ENCODE measurements at places on chromosomes 6 and 20.

DNA sequence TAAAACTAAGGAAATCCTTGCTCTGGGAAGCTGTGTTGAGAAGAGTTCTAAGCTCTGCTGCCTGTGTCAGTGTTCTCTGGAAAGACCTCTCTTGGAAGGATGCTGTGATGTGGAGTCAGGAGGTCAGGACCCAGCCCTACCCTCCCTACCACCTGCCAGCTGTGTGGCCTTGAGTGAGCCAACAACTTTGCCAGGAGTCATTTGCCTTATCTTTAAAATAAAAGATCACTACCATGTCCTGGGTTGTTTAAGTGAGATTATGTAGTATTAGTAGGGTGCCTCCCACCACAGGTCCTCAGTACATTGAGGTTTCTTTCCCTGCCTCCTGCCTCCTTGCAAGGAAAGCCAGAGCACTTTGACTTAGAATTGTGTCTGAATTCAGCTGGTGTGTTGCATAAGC, 64.9 kb downstream of the FOXO3 start:
- no peak for DNase-seq

DNA sequence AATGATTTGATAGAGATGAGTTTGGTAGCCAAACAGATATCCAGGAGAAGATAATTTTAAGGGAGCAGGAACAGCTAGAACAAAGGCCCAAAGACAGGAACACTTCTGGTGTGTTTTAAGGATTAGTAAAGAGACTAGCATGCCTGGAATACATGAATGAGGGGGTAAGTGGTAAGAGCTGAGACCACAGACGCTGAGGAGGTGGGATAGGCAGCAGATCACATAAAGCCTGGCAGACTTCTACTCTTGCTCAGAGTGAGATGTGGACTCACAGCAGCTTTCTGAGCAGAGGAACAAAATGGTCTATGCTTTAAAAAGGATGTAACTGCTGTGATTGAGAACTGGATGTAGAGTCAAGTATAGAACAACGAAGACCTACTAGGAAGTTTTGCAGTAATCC, 100.1 kb downstream of the EPHA7 start:
- DNase-seq = no peak

- DNase-seq = no peak
Observed at GRCh38 chr6:144330017-144330987, 45.2 kb downstream of the UTRN start.

DNA sequence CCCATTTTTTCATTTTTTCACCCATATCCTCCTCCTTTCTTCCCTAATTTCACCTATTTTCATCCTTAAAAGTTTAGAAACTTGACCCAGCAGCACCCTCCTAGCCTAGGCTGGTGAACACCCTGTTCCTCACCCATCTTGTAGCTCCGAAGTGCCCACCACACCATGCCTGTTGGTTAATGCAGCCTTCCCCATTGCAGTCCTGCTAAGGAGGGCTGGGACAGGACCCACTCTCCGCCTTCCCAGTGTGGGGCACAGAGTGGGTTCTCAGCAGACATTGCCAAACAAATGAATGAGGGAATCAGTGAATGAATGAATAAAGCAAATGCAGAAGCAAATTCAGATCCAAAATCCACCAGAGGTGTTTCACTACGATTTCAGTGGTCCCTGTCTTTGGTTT, 45.7 kb downstream of the CTCFL start:
- no peak for DNase-seq

DNA sequence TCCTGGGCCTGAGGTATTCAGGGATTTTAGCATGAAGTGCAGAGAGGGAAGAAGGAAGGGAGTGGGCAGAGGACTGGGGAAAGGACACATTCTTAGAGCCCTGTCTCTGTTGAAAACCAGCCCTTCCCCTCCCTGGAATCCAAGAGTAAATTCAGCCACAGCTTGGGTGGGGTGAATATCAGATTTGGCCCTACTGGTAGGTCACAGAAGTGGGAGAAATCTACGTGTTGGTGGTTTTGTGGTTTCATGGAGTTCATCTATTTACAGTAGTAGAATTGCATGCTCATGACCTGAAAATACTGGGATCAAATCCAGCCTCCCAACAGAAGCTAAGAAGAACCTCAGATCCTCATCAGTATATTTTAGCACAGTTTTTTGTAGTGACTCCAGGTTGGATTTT, 404.4 kb downstream of the BMP2 start:
- DNase-seq = no peak

- DNase-seq = no peak
Observed at GRCh38 chr20:19330731-19331130, 118.3 kb downstream of the SLC24A3 start.

DNA sequence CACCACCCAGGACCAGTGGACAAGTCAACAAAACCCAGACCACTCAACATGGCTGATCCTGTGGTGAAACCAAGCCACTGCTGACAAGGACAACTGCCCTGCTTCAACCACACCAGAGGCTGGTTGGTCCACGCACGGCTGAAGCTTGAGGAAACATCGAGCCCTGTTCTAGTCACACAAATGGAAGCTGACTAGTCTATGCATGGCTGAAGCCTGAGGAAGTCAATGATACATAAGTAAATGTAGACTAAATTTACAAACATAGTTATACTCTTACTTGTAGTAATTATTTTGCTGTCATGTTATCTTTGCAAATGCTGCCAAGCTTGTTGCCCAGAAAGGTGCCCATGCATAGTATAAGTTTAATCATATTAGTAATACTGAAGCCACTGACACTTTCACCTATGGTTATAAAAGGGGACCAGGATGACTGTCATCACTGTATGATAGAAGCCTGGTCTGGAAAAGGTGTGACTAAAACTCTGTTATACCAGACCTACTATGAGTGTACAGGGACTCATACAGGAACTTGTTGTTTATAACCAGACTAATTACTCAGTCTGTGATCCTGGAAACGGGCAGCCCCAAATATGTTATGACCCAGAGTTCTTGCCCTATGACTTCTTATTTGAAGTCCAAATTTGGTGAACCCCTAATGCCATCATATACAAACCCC, 5.6 kb downstream of the IL22RA2 start:
- DNase-seq = no peak

DNA sequence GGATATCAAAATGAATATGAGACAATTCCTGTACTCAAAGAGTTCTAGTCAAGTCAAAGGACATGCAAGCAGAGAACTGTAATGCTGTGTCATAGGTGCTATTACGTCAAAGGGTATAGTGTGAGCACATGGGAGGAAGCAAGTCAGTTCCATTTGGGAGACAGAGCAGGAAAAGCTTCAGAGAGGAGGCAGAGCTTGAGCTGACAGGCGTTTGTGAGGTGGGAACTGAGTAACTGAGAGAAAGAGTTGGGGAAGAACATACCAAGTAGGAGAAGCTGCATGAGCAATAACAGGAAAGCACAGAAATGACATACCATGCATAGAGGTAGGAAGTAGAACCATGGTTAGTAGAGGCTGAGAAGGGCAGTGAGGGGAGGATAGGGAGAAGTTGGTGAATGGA, 15.2 kb upstream of the SSR1 start:
- DNase-seq = no peak

- DNase-seq = no peak
Observed at GRCh38 chr20:58875541-58876134, 23.1 kb downstream of the GNAS start.

- DNase-seq = no peak
Observed at GRCh38 chr6:113057567-113058053, 710.5 kb downstream of the RFPL4B start.

GRCh38 chr6:6366803-6367202, 46.3 kb upstream of the F13A1 start:
- no peak for DNase-seq

DNA sequence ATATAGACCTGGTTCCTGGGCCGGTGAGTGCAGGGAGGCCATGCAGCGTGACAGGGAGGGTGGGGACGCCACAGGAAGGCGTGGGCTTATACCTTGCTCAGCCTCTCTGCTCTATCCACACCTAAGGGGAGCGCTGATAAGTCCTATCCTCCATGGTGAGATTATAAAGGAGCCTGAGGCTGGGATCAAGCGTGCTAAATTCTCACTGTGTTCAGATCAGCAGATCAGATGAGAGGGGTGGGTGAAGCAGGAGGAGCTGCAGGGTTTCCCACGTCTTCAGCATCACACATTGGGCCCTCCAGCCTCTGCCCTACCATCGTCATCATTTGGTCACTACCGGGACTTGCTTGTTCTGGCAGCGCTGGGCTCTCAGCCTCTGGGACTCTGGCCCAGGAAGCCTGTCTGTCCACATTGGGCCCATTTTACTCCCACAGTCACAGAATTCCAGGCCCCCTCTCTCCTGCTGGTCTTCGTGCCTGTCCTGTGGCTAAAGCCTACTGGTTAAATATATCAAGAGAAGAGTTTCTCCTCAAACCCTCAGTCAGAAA, 29.1 kb upstream of the PDE10A start:
- DNase-seq = no peak

DNA sequence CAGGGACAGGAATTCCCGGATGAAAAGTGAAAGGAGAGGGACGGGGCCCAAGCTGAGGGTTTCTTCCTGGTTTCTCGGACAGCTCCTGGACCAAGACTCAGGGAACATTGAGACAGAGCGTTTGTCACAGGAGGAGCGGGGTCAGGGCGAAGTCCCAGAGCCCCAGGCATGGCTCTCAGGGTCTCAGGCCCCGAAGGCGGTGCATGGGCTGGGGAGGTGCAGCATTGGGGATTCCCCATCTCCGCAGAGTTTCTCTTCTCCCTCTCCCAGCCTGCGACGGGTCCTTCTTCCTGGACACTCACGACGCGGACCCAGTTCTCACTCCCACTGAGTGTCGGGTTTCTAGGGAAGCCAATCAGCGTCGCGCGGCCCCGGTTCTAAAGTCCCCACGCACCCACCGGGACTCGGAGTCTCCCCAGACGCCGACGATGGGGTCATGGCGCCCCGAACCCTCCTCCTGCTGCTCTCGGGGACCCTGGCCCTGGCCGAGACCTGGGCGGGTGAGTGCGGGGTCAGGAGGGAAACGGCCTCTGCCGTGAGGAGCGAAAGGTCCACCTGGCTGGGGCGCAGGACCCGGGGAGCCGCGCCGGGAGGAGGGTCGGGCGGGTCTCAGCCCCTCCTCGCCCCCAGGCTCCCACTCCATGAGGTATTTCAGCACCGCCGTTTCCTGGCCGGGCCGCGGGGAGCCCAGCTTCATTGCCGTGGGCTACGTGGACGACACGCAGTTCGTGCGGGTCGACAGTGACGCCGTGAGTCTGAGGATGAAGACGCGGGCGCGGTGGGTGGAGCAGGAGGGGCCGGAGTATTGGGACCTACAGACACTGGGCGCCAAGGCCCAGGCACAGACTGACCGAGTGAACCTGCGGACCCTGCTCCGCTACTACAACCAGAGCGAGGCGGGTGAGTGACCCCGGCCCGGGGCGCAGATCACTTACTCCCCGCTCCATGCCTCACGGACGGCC, 54.6 kb upstream of the POLR1H start:
- DNase-seq = no peak

- no peak for DNase-seq
Observed at GRCh38 chr6:116196841-116197240, 57.0 kb downstream of the TSPYL4 start.

DNA sequence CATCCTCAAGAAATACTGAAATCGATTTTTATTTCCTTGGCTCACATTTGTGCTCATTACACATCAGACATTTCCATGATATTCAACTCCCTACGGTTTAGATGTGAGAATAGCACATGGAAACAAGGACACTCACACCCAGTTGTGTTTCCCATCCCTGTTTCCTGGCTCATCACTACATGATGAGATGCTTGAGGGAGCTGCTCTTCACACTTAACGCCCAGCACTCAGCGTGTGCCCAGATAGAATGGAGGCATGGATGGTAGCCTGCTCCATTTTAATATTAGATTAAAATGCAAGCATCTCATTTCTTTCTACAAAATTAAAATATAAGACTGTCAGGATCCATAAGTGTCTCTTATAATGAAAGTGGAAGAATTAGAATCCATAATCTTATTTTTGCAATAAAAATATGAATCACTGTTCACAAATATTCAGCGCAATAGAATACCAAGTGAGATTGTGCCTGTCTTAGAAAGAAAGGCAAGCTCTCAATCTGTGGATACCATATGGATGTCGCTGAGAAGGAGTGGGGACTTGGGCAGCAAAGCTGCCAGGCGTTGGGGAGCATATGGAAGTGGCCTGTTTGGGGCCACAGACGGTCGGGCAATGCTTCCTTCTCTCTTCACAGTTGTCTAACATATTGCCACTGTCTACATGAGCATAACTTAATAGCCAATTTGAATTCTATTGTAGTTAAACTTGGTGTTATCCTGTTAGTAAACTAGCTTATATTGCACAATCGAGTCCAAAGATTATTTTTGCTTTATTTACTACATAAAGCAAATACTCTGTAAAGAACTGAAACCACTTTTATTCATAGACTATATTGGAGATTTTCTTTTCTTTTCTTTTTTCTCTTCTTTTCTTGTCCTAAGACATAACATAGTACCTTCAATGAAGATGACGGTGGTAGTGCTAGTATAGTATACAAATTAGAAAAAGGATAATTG, 206.8 kb upstream of the QKI start:
- DNase-seq = no peak

GRCh38 chr6:75762063-75762462, 13.0 kb downstream of the MYO6 start:
- DNase-seq = no peak

- DNase-seq = no peak
Observed at GRCh38 chr6:125164696-125165095, 11.1 kb downstream of the TPD52L1 start.

DNA sequence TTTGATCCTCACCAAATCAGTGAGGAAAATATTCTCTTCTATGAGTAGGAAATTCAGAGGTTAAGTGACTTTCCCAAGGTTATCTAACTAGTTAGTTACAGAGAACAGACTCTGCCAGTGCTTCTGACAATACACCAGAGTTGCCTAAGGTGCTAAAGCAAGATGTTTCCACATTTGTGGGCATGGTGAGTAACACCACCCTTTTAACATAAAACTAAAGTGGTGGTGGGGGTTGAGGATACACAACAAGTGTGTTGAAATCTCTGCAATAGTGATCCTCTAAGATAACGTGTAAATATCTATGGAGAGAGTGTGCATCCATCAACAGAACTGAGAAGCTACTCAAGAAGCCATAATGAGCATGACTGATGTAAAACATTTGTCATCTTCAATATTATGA, 11.7 kb downstream of the VNN2 start:
- no peak for DNase-seq

DNA sequence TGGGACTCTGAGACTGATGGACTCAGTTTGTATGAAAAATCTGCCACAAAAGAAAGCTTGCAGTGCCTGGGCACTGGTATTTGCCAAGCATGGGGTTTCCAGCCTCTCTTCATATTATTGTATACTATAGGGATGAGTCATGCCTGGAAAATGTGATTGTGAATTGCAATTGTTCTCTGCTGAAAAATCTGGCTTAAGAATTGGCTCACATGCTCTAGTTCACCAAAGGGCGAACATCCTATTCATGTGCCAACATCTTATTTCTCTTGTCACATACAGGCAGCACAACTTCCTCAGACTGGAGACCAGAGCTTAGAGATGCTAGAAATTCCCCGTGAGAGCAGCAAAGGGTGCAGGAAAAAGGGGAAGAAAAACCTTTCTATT, 103.6 kb upstream of the KCNK16 start:
- no peak for DNase-seq

- DNase-seq = no peak
Observed at GRCh38 chr20:8461186-8461585, 329.1 kb downstream of the PLCB1 start.

GRCh38 chr6:5275497-5275896, 14.2 kb downstream of the FARS2 start:
- no peak for DNase-seq
